ENCODE measurements at places on chromosomes 16 and 17.
A peak's percentile ranks its signal among the peaks of the same experiment; 100 is the strongest.

GRCh38 chr17:45371414-45372324 lies 54.8 kb upstream of the MAP3K14 start:
- no peak for DNase-seq

DNA sequence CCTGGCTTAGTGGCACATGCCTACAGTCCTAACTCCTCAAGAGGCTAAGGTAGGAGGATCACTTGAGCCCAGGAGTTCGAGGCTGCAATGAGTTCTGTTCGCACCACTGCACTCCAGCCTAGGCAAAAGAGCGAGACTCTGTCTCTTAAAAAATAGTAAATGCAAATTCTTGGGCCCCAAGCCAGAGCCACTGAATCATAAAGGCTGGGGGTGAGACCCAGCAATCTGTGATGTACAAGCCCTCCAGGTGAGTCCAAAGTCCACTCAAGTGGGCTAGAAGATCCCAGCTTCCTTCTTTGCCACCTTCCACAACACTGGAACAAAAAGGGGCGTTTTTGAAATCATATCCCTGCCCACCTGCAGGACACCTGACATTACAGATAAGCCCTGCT lies 16.9 kb downstream of the TRIM25 start:
- DNase-seq = no peak

DNA sequence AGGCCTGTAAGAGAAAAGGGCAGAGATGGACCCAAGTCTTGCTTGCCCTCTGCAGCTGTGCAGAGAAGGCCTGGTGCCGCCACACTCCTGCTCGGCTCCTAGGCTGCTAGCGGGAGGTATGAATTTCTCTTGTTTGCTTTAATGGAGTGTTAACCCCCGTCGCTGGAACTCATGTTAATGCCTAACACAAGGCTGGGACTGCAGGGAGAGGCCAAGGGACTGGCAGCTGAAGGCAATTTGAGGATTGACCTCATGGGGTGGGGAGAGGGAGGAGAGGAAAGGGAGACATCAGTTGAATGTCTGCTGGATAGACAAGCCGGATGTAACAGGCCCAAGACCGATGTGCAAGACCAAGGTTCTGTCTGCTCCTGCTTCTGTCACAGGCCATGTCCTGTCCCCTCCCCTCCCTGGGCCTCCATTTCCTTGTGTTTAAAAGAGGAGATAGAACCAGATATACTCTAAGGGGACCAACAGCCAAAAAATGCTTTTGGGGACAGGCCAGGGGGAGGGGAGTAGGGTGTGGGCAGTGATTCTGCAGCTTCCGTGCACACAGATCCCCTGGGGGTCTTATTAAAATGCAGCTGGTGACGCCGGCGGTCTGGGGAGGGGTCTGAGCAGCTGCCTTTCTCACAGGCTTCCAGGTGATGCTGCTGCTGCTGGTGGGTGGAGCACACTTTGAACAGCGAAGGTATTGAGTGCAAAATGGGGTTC lies 46.7 kb upstream of the TBX2 start:
- DNase-seq = no peak

- DNase-seq = peak; percentile 71
Measured at GRCh38 chr17:80265205-80266068, 4.8 kb downstream of the RNF213 start.

DNA sequence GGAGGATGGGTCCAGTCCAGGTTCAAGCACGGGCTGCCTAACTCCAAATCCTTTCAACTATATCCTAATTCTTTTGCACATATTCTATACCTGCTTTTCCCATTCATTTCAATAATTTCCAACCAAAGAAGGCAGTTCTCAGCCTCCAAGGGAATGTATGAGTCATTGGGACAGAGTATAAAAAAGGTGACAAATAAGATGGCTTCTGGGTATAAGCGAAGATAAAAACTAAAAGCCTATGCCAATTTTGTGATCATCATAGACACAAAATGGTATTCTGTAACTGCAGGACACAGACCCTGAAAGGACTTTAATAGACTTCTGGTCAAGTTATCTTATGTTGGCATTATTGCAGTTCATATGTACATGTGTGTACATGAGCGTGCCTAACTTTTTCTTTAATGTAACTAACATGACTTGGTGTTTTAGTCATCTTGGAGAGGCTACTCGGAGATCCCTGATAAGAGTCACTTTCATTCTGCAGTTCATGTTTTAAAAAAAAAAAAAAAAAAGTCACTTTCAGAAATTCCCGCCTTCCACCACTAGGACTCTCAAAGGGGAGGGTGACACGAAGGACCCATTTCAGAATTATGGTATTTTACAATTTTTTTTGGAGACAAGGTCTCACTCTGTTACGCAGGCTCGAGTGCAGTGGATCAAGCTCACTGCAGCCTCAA lies 17.3 kb downstream of the COG1 start:
- no peak for DNase-seq

DNA sequence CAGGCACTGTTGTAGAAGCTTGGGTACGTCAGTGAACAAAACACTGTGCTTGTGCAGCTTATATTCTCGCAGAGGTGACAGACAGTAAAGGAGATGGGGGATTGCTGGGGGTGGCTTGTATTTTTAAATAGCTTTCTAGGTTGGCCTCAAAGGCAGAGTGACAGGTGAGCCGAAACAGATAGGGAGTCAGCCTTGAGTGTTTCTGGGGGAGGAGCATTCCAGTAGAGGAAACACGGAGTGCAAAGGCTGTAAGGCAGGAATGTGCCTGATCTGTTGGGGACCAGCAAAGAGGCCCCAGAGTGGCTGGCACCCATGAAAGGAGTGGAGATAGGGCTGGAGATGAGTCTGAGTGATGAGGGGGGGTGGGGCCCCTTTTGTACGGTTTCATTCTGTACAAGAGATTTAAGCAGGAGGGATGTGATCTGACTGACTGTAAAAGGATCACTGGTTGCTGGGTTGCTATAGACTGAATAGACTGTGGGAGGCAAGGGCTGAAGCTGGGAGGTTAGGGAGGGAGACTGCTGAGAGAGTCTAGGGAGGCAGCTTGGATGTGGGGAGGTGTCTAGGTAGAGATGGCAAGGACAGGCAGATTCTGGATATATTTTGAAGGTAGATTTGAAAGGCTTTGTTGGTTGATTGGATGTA lies 15.2 kb downstream of the NUP93 start:
- no peak for DNase-seq

- no peak for DNase-seq
Measured at GRCh38 chr16:65388592-65388991, 266.7 kb upstream of the CDH11 start.

DNA sequence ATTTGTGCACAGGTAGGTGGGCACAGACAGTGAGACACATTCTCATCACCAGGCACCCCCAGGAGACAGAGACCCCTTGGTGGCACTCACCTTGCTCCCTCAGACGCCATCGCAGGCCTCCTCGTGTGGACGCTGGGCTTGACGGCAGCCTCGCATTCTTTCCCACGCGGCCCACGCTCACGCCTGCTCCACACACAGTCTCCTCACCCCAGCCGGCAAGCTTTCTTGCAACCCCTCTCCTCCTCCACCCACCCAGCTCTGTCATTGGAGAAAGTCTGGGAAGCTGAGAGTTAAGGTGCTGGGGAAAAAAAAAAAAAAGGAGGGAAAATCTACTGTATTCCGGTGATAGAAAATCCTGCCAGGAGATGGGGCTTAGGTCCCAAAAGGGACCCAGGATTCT lies 14.8 kb downstream of the SGCA start:
- DNase-seq = no peak

DNA sequence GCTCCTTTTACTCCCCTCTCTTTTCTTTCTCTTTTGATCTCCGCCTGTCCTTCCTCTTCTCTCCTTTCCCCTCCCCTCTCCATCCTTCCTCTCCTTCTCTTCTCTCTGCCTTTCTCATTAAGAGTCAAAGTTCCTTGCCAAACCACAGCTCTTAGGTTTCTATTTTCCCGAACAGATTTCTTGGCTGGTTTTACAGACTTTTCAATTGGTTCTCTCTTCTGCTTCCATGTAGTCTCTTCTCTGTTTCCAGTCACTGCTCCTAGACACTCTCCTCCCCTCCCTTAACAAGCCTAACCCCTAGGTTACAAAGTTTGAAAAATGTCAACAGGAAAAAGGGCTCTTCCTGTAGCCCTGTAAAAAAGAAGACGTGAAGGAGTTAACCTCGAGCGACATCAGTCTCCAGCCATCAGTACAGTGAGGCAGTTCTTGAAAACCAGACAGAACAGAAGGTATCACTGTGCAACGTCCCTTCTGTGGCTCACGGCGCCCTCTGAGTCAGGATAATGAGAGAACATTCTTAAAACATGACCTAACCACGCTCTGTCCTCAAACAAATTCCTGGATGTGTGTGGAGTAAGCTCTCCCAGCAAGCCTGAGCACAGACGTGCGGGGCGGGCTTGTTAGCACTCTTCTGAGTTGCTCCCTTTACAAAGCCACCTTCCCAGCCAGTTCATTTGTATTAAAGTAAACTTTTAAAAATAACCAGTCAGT lies 11.6 kb upstream of the MARCHF10 start:
- DNase-seq = no peak

DNA sequence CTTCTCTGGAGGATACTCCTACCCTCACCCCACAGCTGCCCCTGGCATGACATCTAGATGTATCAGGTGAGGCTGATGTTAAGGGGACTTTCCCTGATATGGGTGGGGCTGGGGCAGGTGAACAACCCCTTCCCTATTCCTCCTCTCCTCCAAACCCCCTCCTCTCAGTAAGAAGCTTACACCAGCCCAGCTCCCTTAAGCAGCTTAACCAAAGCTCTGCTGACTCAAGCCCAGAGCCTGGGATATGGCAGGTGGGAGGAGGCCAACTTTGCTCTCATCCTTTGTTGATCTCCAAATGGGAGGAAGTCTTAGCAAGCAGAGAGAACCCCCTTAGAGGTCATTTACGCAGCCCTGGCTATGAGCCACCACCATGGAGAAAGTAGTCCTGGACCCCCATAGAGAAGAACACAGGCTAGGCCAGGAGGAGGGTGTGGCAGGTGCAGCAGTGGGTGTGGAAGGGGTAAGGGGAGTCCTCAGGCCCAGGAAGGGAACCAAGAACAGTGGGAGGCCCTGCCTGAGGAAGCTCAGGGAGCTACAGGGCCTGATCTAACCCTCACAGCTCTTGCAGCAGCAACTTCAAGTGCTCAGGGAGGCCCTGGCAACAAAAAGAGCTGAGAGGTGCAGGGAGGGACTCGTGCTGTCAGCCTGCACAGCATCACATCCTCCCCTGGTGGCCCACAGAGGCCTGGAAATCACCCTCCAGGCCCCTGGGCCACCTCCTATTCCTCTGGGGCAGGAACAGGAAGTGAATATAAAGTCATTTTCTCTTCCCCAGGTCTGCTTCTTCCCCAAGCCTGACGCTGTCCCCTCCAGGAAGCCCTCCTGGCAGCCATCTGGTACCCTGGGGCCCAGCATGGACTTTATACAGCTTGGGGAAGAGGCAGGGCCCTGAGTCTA lies 2.9 kb downstream of the UNC119 start:
- DNase-seq = peak; percentile 64

All from CD4-positive, alpha-beta T cell treated with Interleukin-15 for 4 hours (primary cell).